AG09319 (cell line): ENCODE measurements at places on chromosomes 11 and 22.

GRCh38 chr22:46134111-46134705 is 16.1 kb upstream of the PPARA start:
- no peak for DNase-seq

DNA sequence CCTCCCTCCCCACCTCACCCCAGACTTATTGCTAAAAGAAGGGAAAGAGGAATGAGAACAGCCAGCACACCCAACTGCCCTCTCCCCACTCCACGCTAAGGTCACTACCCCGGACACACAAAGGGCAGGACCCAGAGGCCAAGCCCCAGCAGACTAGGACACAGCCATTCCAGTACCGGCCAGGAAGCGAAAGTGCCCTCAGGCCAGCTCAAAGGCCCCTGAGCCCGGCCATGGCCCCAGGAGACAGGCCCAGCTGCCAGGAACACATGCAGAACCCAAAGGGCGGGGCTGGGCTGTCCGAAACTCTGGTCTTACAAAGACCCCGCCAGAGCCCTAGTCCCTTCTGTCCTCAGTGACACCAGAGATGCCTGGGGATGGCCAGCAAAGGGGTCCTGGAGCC is 5.5 kb downstream of the RCOR2 start:
- DNase-seq, result no peak

DNA sequence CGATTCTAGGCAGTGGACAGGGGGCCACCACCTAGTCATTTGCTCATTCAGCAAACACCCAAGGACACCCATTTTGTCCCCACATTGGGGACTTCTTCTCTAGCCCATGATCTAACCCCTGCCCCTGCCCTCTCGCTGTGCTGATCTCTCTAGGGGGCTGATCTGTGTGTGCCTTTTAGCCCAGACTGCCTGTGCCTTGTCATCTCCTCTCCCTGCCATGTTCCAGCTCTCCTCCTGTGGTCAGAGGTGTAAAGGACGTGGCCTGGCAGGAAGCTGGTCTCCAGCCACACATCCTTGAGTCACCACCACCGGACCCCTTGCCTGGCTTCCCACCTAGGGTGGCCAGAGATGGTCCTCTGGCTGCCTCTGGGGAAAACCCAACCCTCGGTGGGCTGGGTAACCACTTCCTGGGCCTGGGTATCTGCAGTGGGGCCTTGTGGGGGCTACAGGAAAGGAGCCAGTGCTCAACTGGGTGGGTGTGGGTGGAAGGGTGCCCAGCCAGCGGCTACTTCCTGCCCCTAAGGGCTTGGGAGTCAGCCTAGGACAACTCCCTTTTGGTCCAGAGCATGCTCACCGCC is 1.3 kb downstream of the CTSW start:
- no peak for DNase-seq

DNA sequence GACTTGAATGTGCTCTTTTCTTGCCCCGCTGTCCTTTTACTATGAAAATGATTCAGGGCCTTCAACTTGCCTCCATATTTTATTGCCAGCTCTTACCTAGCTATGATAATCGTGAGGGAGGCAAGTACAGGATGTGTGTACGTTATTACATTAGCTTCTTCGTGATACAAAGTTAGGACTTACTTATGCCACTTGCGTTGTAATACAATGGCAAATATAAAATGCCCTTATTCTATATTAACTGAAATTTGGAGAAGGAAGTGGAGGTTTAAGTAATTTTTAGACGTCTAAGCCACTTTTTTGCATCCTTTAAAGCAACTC is 10.8 kb upstream of the CCT8L2 start:
- no peak for DNase-seq

DNA sequence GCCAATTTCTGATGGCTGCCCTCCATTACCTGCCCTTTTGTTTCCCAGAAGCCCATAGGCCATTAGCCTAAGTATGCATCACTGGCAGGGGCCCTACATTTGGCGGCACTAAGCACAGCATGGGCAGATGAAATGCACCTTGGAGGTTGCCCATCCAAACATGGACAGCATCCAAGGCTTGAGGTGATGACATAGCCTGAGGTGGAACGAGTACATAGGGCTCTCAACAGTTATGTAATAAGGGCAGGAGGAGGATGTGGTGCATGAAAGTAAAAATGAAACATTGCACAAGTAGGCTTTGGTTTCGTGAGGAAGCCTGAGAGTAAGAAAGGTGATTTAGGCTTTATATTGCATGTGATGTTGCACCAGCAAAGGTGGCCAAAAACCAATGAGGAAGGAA is 148.1 kb downstream of the FAM76B start:
- no peak for DNase-seq

- no peak for DNase-seq
These were observed 364.2 kb downstream of the JRKL start for GRCh38 chr11:96753997-96754396.

DNA sequence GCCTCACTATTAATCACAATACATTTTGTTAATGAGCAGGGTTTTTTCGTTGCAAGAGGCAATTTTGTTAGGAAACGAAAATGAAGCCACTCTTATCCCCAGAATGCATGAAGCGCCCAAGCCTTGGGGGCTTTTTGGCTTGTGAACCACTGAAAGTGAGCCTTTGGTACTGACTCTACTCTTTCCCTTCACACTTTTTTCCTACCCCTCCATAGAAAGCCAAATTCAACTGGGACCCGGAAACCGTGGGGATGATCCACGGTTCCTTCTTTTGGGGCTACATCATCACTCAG is 4.8 kb downstream of the SLC17A6 start:
- no peak for DNase-seq

DNA sequence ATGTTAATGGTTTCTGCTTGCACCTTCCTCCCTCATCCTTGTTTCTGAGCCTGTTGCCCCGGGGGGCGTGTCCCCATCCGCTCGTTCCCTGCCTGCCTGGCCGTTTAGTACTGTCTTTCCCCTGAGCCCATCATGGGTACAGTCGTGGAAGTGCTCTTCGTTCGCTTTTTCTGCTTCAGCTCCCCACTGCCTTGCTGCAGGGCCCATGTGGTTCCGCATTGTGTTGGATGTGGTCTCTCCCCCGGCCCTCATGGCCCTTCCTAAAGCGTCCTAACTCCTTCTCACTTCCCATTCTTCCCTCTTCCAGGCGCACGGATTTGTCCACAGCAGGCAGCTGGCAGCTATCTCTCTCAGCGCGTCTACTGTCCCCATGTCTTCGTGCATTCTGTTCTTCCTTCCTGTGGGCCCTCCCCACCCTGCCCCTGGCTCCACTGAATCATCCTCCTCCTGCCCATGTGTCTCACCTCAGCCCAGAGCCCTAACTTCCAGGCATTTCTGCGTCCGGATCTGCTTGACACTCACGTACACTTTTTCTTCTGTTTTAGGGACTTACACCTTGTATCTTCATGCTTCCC is 98.1 kb downstream of the ZBTB16 start:
- DNase-seq, result no peak

DNA sequence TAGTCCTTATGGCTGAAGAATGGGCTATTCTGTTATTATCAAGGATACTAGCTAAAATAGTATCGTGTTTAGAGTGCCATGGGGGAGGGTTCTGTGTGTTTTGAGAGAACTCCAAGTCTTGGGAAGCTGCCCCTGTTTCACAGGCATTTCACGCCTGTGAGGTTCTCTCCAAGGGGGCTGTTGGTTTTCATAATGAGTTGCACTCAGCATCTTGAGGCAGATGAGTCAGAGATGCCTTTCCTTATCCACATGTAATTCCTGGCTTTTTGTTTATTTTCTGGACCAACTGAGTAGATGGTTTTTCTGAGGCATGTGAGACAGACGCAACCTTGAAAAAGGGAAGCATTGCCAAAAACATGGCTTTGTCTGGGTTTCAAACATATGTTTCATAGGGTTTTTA is 203.7 kb downstream of the ARHGAP42 start:
- peak; percentile 84 for DNase-seq

DNA sequence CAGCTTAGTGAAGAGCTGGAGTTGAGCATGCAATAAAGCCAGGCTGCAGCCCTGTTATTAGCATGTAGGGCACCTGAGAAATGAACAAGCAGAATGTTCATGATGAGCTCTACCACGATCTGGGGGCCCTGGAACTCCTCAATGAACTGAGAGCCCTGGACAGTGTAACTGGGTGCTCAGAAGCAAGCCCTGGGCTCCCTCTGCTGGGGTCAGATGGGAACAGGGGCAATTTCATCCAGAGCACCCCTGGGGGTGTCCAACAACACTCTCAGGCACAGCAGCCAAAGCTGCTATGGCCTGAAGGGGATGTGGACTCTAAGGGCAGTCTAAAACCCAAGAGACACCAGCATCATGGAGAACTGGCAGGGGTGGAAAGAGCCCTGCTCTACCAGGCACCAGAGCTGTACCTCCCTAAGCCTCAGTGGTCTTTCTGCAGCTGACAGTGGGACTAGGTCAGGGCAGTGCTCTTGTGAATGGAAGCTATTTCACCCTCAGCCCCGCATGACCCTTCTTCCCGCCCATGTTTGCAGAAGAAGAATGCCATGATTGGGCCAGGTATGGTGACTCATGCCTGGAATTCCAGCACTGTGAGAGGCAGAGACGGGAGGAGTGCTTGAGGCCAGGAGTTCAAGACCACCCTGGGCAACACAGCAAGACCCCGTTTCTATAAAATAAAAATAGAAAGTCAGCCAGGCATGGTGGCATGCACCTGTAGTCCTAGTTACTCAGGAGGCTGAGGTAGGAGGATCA is 28.9 kb downstream of the THOC5 start:
- no peak for DNase-seq

- DNase-seq, result no peak
These were observed 1.4 kb upstream of the LRRC10B start for GRCh38 chr11:61507012-61507768.

DNA sequence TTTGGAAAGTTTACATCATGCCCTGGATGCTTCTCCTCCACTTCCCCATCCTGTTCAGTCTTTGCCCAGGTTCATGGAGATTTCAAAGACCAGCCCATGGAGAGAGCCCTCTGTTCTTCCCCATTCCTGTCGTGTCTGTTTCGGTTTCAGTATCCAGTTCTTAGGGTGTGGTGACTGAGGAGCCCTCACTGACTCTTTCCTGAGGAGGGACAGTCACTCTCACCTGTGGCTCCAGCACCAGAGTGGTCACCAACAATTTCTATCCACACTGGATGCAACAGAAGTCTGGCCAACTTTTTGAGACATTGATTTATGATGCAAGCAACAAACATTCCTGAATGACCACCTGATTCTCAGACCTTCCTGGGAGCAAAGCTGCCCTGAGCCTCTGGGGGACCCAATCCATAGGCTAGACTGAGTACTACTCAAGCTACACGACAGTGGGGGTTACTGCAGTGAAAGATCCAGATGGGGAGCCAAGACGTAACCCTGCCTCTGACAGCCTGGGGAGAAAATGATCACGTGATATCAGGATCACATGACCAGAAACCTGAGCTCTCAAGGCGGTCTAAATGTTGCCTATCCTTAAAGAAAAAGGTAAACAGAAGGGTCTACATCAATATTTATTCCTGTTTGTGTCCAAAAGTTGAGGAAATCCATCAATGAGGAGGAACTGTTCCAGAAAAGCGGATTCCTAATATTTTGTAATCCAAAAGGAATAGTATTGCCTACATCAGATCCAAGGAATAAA is 76.2 kb upstream of the VPREB1 start:
- peak; percentile 4 for DNase-seq

- DNase-seq, result no peak
These were observed 206.4 kb downstream of the DBX1 start for GRCh38 chr11:19953909-19954308.

DNA sequence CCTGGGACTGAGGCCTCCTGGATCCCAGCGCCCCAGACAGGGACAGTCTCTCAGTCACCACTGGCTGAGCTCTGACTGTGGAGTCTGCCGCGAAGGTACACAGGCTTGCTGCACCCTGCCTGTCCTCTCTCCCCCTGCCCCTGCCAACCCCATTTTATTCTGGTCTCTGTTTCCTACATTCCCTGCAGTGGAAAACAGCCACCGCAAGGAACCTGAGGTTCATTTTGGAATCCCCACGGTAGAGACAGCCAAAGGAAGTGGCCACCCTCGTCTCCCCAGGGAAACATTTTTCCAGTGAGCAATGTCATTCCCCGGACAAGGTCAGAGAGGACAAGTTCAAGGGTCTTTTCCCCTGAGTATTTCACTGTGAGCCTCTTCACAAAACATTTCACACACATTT is 56.6 kb downstream of the FBXO7 start:
- DNase-seq, result no peak

DNA sequence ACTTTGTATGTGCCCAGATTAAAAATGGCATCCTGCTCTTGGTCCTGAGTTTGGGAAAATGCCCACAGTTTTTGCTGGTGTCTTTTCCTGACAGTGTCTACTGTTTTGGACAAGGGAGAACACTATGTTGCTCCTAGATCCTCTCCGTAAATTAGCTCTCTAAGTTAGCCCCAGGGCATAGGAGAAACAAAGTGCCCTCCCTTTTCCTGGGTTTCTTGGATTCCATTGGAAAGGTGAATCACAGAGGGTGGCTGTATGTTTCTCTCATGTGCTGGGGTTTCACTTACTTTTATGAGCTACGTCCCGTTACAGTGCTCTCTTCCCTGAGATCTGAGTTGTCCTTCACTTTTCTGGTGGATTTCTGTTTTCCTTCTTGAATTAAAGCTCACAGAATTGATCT is 782.8 kb downstream of the CNTN5 start:
- DNase-seq, result no peak

DNA sequence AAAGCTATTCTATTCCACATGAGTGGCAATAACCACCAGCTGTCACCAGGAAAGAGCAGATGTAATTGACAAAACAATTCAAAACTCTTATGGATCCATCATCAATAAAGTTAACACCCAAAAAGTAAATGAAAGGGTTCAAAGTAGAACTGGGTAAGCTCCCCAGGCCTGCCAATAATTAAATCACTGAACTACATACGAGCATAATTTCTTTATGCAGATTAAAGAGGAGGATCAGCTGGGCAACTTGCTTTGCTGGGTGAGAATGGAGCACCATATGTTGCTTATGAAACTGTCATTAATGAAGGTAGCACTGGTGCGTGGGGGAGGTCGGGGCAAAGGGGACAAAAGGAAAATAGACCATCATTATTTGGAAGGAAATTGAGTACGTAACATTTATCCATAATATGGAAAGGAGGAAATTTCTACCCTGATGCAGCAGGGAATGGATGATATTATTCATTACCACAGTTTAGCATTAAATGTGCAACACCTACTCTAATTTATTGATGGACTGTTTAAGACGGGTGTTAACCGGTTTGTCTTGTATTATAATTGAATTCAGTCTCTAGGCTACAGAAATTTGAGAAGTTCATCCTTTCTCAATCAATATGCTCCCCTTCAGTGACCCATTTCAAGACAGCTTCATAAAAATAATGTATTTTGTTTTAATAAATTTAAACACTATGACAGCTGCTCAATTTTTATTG is 315.9 kb downstream of the CADM1 start:
- no peak for DNase-seq

GRCh38 chr22:30370641-30371230 is 13.9 kb downstream of the CCDC157 start:
- DNase-seq, result no peak

DNA sequence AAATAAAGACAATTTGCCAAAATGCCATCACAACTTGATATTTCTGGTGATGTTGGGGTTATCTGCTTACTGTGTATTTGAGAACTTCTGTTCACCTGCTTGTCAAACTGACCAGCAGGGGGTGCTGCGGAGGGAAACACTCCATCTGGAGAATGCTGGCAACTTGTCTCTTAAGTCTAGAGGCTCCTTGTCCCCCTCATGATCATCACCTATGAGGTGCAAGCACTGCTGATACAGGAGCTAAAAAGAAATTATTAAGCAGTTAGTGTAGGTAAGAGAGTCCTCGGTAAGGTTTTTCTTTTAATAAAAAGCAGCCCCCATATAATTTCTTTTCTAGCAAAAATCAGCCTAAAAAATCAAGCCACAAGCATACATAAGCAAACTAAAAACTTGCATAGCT is 32.7 kb upstream of the GLYATL1B start:
- DNase-seq, result peak; percentile 19
